Stimulated activated CD8-positive, alpha-beta memory T cell treated with anti-CD3 and anti-CD28 coated beads, Interleukin-7, amount 100 ng/mL, for 48 hours (primary cell): ENCODE measurements at places on chromosomes 12 and 14.

DNA sequence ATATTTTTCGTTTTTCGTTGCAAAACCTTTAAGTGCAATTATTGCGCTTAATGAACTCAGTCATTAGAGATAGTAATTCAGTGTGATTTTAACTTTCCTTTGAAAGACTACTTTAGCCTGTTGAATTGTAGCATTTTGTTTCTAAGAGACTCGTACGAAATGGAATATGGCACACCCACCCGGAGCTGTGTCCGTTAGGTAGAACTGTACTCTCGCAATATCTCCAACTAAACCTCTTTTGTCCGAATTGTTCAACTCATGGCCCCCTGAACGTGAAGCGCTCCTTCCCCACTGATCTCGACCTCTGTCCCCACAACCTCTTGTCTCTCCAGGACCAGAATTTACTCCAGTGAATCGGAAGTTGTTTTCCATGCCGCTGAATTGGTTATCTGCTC, 800 bp downstream of the PCNX4 start:
- DNase-seq = no peak

DNA sequence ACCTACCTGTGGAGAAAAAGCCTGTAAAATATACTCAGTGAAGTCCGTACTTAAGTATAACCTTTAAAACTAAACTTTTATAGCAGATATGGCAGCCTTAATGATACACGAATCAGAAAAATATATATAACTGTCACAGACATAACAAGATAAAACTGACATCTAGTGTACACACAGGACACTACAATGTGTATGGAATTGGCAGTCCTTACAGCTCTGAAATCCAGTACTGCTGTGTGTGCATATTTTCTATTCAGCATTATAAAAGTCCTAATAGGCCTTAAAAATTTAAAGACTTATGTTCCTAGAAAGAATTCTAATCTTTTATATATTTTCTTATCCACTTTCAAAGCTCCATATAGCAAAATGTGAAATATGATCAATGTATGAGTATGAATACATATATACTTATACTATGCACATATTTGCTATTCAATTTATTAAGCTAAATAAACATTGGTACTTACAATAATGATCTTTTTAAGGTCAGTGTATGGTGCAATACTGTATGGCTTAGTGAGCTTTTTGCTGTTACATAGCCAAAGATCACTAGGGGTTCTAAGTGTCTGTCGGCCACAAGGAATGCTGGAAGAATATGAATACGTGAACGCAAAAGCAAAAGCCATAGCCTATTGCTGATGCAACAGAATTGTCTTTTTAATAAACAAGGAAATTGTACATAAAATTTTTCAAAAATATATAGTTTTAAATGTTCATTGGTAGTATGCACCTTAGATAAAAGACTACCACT, 69.2 kb downstream of the C2CD5 start:
- DNase-seq = no peak

DNA sequence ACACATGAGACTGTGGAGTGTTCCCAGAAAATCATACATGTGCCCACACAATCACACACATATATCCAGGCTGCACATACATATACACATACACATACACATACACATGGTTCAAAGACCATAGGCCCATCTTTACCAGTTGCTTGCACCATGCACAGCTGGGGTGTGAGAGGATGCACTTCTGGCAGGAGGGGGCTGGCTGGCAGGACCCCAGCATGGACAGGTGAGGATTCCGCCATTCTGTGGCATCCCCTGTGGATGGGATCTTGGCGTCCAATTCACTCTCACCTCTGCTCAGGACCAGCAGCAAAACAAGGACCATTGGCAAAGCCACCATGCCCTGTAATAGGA, 7.0 kb downstream of the ITGB7 start:
- DNase-seq = no peak

- no peak for DNase-seq
Measured at GRCh38 chr12:114041590-114041989, 75.5 kb upstream of the RBM19 start.

DNA sequence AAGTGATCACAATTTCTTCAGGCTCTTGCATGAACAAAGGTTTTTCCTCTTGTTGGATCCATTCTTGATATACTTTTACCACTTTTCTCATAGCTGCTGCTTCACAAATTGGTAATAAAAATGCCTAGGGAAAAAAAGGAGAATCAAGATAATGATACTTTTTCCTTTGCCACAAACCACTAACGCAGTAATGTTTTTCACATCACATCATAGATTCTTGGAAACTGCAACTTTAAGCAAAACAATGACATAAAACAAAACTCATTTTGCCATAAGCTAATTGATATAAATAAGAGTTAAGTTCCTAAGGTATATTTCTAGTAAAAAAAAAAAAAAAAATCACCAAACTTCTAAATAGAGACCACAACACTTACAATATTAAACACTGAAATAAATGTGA, 66.7 kb downstream of the RALGAPA1 start:
- no peak for DNase-seq

GRCh38 chr14:55131370-55132137, 2.5 kb downstream of the LGALS3 start:
- DNase-seq = no peak

- DNase-seq = peak; percentile 50
Measured at GRCh38 chr14:37595809-37596621, 586 bp downstream of the TTC6 start.

DNA sequence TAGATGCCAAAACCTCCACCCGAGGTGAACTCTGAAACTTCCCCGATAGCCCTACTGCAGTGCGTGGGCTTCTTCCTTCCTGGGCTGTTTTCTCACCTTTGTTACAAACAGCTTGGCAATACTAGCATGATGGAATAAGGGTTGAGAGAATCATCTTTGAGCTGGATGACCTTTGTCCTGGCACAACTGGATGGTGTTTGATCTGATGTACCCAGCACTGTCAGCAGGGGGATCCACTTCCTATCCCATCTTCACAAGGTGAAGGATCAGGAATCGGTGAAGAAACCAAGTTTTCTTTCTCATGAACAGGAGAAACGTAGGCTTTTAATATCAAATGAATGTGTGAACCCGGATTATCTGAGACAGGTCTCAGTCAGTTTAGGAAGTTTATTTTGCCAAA, 19.5 kb upstream of the LRRC10 start:
- DNase-seq = no peak

DNA sequence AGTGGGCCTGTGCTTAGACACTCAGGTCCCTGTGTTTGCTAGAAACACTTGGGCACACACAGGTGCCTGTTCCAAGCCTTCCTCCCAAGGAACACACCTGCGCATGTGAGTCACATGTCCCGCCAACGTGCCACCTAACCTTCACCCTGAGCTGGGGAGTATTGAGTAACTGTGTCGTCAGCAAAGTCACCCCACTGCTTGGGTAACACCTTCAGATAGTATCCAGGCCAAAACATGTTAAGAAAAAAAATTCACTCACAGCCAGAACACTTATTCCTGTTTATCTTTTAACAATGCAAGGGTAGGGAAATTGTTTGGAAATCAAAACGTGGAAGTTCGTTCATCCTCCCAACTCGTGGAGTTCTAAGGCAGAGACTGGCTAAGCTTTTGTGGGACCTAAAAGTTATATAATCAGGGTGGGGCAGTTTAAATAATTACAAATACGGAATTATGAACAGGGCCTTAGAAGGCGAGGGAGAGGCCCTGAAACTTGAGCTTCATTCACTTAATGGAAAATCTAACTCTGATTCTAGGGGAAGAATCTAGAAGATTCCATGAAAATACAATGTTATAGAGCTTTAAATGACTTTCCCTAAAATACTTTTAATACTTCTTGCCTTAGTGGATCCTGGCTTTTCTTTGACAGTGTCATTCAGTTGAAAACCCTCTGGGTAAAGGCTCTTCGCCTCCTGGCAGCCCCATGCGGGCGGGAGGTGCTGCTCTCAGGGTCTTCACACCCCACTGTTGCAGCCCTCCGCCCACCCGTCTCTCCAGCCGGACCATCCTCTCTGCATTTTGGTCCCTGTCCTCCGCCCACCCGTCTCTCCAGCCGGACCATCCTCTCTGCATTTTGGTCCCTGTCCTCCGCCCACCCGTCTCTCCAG, 30.3 kb upstream of the ADIPOR2 start:
- peak; percentile 31 for DNase-seq

DNA sequence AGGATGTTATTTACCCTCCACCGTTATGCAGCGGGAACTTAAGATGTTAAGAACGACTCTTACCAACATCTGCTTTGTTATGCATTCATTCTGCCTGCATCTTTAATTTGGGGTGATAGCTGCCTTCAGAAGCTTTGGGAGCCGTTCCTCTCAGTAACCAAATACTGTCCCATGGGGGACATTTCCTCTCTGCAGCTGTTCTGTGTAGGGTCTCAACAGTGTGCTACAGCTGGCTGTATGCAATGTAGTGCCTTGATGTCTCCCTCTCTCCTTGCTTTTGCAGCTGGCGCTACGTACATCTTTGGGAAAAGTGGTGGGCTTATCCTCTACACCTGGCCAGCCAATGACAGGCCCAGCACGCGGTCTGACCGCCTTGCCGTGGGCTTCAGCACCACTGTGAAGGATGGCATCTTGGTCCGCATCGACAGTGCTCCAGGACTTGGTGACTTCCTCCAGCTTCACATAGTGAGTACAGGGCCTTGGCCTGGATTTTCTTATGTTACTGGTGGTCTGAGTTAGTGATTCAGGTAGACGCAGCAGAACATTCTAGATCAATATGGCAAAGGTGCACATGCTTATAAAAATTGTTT, 744.3 kb downstream of the DIO2 start:
- no peak for DNase-seq

DNA sequence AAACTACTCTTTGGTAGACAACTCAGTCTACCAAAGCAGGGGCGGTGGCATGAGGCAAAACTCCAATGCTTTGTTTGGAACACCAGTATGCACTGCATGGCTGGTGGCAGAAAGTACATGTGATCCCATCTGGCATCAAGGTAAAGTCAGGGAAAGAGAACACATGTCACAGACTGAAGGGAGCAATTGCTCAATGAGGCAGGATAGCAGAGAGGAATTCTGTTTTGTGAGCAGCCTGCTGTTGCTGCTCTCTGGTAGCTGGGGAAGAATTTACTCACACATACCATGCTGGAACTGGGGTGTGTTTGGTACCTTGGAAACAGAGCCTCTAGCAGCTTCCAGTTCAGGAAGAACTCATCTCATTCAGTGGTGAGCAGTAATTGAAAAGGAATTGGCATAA, 84.8 kb downstream of the HELB start:
- DNase-seq = no peak

DNA sequence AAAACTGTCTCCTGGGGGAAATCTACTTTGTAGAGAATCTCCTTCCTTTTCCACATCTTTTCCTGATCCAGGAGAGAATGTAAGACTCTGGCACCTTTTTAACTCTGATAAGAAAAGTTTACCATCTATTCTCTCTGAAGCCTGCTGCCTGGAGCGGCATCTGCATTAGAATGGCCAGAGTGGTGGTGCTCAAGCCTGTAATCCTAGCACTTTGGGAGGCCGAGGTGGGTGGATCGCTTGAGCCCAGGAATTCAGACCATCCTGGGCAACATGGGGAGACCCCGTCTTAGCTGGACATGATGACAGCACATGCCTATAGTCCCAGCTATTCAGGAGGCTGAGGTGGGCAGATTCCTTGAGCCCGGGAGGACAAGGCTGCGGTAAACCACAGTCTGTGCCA, 1.4 kb upstream of the CHFR start:
- DNase-seq = no peak

DNA sequence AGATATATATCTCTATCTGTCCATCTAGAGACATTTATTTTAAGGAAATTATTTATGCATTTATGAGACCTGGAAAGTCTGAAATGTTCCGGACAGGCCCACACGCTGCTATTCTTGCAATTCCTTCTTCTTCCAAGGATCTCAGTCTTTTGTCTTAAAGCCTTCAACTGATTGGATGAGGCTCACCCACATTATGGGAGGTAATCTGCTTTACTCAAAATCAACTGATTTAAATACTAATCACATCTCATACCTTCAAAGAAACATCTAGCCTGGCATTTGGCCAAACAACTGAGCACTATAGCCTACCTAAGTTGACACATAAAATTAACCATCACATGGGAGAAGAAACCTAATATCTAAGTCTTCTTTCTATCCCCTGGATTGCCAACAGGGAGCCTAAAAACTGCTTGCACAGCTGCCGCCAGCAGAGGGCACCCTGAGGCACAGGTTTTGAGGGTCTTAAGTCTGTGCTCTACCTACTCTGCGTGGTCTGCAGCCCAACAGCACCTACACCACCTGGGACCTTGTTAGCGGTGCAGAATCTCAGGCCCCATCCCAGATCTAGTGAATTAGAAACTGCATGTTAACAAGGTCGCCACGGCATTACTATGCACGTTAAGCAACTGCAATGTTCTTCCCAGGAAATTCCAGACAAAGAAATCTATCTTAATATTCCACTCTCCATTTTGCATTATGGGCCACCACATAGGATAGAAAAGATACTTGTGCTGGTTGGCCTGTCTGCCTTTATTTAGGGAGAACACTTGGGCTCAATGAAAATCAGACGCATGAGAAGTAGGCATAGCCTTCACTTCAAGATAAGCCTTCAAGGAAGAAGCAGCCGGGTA, 249.7 kb downstream of the FOXG1 start:
- DNase-seq = no peak

GRCh38 chr12:104578453-104578852, 121.7 kb downstream of the CHST11 start:
- DNase-seq = peak; percentile 47

DNA sequence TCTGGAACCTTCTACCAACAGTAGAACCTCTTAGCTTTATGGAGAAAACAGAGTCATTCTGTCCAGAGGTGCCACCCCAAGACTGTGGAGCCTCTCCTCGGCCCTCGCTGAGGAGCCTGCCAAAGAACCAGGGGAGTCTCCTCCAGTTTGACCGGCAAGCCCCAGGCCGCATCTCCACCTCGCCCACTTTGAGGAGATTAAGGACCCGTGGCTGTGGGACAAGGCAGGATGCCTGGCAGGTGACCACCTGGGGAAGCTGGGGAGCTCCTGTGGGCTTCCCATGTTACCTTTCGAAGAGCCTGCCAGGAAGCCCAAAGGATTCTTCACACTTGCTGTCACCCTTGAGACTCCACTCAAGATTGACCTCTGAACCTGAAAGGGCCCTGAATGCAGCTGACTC, 3.8 kb downstream of the PLEKHG7 start:
- DNase-seq = no peak

DNA sequence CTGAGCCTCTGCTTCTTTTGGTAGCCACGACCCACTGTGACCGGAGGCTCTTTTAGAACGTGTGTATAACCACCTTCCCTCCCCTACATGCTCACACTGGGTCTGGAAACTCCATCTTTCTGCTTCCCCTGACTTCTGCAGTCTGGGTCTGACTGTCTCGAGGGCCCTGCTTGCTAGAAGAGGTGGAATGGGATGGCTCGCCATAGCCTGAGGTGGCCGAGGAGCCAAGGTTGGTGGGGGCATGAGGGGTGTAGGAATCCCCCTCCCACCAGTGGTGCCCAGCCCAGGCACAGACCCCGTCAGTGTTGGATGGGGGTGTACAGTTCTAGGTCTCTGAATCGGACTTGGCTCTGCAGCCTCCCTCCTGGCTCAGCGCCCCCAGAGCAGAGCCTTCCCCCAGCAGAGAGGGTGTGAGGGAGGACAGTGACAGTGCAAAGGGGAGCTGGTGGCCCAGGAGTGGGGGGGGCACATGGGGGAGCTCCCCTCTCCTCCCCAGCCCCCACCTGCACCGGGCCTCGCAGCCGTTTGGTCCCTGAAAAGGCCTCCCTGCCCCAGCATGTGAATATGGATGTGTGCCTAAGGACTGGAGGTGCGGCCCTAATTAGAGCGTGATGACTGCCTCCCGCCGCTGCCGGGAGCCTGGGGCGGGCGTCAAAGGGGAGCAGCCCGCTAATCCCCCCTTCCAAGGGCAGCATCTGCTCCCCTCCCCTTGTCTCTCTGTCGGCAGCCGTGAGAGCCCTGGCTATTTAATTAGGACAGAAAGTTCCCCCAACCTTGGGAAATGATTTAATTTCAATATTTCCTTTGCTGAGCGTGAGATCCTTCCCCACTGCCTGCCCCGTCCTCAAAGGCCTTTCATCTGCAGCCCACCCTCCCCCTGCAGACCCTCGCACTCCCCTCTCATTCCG, 196.2 kb upstream of the C14orf180 start:
- DNase-seq = no peak
